ENCODE measurements at places on chromosomes 7 and 10.

DNA sequence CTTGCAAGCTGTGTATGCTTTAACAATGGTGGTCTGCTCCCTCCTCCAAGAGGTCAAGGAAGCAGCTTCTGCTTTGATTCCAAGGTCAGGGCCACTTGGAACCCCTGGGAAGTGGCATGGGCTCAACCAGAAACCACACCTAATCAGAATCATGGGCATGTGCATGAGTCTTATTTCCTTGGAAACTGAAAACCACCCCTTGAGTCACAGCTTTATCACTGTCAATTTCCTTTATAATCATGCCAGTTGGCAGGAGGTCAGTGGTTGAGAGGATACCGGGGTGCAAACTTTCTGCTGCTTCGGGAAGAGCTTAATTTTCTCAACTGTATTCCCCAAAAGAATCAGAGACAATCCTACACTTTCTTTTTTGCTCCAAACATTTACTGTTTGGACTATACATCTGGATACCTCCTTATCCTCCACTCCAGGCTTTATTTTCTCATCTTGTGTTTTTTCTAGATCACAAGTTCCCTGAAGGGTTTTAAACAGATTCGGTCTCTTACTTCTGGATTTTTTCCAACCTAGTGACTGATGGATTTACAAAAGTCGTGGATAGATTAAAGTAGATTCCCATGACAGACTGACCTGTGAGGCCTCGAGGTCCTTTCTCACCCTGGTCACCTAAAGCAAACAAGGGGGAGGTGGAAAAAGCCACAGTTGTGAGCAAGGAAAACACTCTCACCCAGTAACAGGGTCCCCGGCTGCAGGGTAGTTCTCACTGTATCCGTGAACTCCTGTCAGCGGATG, 36.0 kb downstream of the COL17A1 start:
- peak; percentile 56 for DNase-seq

DNA sequence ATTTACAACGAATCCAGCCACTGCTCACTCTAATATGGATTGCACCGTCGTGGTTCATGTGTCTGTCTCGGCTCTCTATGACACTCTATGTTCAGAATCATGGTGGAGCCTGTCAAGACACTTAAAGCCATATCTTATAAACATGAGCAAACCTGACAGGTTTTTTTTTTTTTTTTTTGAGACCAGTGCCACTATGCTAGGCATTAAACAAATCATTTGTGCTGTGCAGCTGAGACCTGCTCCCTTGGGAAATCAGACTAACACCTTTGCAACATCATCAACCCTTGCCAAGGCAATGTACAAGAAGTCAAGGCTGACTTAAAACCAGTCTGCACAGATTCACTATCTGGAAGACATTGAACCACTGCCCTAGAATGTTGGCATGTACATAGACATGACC, 181.2 kb upstream of the ANK3 start:
- DNase-seq, result no peak

- peak; percentile 68 for DNase-seq
Measured at GRCh38 chr7:75866489-75867389, 12.1 kb upstream of the RHBDD2 start.

- DNase-seq, result no peak
Measured at GRCh38 chr7:126026421-126027088, 1096.9 kb upstream of the POT1 start.

DNA sequence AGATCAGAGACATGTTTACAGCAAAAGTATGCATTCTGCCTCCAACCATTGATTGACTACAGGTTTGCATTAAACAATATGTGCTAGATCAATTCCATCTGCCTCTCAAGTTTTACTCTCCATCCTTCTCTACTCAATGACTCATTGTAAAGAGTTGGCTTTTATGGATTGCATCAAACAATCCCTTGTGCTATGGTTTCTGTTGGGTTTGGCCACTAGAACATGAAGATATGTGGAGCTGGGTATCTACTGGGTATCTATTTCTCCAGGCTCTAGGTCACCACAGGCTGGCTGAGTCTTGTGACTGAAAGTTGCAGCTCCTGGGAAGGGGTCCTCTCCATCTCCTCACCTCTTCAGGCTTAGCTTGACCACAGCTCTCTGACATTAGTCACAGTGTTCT, 204.7 kb downstream of the DGKI start:
- DNase-seq, result no peak

DNA sequence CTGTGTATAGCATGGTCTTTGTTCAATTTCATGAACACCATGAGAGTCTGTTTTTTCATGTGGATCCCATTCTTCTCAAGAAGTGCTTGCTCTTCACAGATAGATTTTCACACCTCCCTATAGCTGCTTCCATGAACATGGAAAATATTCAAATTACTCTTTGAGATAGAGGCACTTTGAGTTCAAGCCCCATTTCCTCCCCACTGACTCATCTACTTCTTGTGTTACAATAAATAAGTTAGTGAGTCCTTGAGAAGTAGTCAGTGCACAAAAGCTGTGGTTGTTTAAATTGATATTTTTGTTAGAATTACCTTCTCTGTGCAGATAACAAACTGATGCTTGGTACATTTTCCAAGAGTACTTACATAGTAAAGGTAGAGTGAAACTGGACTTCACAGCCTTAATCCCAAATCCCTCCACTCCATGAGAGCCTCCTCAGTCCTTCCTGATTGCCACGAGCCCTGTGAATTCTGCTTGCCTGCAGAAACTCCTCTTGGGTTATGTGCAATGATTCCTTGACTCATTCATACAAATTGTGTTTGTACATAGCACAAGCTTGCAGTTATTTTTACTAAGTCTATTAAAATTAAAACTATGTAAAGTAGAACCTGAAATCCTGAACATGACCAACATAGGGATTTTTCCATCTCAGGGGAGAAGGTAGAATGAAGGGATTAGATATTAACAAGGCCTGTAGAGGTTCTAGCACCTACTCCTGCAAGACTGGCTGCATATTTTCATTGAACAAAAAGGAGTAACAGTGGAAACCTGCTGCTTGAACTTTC, 496.2 kb downstream of the TNS3 start:
- DNase-seq, result peak; percentile 28

- no peak for DNase-seq
Measured at GRCh38 chr10:26336979-26337378, 101.2 kb upstream of the APBB1IP start.

Measured in amniotic epithelial cell (primary cell).